ENCODE measurements at places on chromosomes 12 and 14.

- no peak for DNase-seq
Observed at GRCh38 chr14:64733899-64734298, 29.7 kb downstream of the PLEKHG3 start.

GRCh38 chr12:22287101-22287500 lies 47.4 kb downstream of the ST8SIA1 start:
- no peak for DNase-seq

DNA sequence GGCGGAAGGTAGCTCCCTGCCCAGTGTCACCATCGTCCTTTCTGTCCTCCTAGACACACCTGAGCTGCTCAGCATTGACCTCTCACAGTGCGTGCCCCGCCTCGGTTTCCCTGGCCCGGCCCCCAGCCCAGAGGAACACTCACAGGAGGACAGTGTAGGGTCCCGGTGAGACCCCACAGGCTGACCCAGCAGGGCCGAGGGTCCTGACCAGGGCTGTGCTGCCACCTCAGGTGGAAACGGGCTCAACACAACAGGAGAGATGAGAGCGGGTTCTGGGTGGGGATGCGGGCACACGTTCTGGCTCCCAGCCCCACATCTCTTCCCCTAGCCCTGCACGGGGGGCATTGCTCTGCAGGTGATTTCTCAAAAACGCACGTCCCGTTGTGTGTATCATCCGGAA lies 98.1 kb downstream of the PIWIL1 start:
- no peak for DNase-seq

DNA sequence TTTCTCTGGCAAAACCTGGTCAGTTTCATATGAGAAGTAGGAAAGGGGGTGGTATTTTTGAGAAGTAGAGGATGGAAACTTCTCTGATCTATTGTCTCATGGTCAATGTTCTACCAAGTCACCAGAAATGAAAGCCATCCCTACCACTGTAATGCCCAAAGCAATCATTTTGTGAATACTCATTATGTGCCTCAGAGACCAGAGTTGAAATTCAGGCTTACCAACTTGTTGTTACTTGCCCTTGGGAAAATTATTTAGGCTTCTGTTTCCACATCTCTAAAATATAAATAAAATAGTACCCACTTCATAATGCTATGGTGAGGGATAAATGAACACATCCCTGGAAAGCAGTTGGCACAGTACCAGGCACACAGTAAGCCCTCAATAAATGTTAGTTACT lies 723.7 kb upstream of the TBX3 start:
- no peak for DNase-seq

DNA sequence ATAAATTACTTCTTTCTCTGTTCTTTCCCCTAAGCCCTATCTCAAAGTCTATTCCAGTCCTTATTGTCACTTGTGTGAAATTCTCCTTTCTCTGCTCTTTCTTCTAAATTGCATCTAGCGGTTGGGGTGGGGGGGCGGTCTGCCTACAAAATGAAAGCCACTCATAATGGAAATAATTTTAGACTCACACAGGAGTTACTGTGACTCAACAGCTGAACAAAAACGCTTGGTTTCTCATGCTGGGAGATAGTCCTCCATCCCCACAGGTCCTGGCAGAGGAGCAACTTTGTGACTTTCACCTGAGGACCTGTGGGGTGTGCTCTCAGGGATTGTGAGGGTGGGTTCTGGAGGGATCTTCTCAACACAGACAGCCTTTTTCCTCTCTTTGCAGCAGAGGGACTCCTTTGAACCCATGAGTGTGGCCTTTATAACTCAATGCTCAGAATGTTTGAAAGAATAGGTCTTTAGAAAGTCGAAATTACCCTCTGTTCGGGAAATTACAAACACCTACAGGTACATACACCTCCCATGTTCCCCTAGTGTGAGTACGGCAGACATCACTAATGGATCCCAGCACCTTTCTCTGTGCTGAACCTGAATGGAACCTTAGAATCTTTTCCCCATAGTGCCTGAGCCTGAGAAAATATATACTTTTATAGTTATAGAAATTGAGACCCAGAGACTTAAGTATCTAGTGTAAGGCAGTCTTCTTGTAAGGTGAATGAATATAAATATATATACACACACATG lies 109.7 kb downstream of the CHST11 start:
- DNase-seq, result no peak

DNA sequence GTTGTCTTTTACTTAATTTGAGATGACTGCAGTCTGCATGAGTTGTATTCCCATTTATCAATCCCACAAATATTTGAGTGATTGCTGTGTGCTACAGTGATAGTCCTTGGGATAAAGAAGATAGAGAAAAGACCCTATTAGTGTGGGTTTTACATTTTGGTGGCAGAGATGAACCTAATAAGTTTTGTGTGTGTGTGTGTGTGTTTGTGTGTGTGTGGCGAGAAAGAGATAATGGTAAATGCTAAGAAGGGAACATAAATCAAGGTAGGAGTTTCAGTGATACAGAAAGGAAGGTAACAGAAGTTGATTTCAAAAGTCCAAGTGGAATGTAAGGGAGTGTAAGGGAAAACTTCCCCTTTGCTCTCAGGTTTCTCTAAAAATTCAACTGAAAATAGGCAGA lies 2.6 kb upstream of the DDX55 start:
- no peak for DNase-seq

DNA sequence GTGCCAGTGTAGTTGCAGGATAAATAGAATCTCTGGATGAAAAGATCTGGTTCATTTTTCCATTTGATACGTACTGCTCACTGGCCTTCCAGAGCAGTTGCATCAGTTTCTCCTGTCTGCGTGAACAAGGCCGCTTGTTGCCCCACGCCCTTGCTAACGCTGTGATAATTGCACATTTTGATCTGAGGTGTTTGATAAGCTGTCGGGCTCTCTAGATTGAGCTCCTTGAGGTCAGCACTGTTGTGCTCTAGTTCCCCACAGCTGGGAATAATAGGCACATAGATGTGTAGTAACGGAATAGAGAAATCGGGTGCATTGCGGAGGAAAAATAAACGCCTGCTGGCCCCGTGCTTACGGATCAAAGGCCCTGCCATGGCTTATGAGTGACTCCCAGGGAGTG lies 42.8 kb upstream of the TRAF3 start:
- DNase-seq, result no peak

DNA sequence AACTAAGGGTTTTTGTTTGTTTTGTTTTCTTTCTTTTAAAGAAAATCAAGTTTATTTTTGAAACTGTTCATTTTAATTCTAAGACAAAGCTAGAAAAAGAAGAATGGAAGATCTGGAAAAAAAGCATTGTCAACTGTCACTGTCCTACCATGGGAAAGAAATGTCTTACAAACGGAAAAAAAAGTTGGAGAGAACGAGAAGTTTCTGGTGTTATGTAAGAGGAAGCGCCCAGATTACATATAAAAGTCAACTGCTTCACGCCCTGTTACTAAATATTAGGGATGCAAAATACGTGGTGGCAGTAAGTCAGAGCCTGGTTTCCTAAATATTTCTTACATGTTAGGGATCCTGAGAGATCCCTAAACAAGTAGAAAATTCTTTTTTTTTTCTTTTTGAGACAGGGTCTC lies 14.3 kb upstream of the FBXL14 start:
- no peak for DNase-seq

DNA sequence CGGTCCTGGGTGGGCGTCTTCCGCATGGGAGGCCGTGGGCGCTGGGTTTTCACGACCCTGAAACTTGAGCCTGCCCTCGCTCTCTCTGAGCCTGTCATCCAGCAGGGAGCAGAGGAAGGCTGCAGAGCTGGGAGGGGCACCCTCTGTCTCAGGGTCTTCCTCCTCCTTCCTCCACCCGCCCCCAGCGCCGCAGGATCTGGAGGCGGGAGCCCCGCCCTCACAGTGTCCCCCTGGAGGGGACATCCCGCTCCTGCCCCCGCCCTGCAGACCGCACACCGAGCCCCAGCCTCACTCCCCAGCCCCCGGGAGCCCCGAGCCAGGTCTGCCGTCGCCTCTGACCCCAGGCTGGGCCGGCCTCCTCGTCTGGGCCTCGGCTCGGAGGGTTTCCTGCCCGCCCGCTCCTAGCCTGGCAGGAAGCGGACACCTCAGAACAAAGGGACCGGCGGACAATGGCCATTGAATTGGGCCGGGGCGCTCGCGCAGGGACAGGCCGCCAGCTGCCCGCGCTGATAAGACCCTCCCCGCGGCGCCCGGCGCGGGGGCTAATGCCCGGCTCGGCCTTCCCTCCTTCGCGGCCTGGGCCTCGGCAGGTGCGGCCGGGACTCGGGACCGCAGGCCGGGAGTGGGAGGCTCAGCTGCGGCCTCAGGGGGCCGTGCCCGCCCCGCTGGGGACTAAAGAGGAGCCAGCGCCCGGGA lies 15.3 kb upstream of the NUDT14 start:
- no peak for DNase-seq

DNA sequence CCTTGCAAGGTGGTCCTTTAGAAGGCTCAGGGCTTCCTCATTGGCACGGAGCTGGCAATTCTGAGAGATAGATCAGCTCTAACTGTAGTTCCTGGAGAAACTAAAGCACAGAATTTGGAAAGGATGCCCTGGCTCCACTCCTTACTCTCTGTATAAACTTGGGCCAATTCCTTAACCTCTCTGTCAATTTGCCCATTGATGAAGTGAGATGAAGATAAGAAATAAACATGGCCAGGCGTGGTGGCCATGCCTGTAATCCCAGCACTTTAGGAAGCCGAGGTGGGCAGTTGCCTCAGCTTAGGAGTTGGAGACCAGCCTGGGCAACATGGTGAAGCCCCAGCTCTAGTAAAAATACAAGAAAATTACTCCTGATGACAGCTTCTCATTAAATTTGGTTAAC lies 34.0 kb upstream of the COX6A1 start:
- DNase-seq, result no peak

GRCh38 chr12:46124848-46125619 lies 134.7 kb upstream of the SCAF11 start:
- peak; percentile 59 for DNase-seq

- no peak for DNase-seq
Observed at GRCh38 chr12:75720812-75721641, 209.6 kb upstream of the KRR1 start.

DNA sequence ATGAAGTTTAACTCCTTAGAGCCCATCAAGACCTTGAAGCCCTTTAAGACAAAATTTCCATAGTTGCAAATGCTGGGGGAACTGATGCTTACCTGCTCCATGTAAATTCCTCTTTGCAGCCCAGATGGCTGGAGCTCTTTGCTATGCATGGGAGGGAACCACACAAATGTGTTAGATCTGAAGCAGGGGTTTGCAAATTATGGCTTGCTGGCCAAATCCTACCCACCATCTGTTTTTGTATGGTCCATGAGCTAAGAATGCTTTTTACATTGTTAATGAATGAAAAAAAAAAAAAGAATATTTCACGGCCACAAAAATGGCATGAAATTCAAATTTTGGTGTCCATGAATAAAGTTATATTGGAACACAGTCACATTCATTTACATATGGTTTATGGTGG lies 74.6 kb downstream of the GCH1 start:
- DNase-seq, result no peak

GRCh38 chr12:115891556-115892164 lies 385.8 kb downstream of the MED13L start:
- no peak for DNase-seq

DNA sequence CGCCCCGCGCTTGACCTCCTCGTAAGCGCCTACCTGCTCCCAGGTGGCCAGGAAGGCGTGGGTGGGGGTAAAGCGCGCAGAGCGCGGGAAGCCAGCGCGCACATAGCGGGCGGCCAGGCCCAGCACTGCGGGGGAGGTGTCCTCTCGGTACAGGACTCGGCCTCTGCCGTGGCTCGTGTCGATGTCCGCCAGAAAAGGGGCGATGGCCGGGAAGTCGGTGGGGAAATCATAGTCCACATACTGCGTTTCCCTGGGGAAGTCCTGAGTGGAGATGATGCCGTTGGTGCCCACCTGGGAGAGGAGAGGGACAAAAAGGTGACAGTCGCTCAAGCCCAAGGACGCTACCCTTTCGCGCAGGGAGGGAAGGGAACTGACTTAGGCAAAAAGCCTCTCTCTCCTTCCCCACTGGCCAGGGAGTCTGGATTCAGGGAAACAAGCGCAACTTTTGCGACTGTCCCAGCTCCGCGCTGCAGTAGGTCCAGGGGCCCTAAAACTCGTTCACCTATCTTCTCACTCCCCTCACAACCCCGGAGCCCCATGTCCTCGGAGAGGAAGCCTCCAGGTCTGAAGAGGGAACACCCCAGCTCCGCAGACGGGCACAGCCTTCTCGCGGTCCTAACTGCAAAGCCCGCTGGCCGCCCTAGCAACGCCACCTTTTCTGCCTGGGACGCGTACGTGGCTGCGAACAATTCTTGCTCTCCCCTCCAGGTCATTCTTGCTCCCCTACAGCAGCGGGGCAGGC lies 815 bp downstream of the NID2 start:
- DNase-seq, result no peak

DNA sequence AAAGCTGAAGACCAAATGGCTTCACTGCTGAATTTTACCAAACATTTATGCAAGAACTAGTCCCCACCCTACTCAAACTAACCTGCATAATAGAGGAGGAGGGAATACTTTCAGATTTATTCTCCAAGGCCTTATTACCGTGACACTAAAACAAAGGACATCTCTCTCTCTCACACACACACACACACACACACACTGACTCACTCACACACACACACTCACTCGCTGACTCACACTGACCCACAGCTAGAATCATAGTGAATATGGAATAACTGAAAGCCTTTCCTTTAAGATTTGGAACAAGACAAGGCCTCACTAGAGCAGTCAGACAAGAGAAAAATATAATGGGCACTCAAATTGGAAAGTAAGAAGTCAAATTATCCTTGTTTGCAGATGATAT lies 1014.1 kb downstream of the TMTC2 start:
- DNase-seq, result no peak

DNA sequence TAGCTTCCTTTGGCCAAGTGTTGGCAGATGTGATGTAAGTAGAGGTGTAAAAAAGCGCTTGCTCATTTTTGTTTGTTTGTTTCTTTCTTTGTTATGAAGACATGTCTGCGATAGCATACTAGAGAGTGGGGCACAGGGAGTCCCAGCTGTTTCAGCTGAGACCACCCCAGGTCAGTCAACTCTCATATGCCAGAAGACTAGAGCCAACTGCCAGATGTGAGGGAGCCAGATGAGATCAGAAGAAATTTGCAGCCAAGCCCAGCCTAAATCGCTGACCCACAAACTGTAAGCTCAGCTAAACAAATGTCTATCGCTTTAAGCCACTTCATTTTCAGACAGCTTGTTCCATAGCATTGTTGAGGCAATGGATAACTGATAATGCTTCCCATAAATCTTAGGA lies 397.1 kb downstream of the APAF1 start:
- DNase-seq, result no peak

GRCh38 chr12:131046813-131047788 lies 93.4 kb downstream of the ADGRD1 start:
- DNase-seq, result no peak

DNA sequence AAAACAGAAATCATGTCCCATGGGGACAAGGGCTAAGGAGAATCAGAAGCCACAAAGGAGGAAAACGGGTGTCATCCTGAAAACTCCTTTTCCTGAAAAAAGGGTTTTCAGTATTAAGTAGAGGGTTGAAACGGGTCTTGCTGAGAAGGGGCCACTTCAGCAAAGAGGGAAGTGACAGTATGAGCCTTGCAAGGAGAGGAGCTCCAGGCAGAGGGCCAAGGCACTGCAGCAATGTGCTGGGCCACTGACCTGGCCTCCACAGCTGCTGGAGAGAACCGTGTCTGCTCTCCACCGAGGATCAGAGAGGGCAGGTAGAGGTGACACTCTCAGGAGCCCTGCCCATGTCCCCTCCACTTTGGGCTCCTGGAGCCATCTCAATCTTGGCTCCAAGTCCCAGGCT lies 103.3 kb downstream of the NCOR2 start:
- DNase-seq, result no peak

- no peak for DNase-seq
Observed at GRCh38 chr14:103910262-103910935, 17.9 kb upstream of the TDRD9 start.
